ENCODE measurements at places on chromosomes 16 and 17.

DNA sequence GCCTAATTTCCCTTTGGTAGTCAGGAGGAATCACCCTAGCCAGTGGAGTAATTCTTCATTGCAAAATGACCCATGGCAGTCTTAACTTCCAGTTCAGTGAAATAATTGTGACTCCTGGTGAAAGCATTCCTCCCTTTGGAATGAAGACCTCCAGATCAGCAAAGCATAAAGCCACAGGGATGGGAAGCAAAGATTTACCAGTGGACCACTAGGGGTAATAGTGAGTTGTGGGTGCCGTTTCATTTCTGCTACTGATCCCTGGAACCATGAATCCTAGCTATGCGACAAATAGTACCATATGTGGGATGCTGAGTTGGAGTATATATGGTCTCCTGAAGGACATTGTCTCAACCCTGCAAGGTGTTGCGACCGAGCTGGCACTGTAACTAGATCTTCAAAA is 13.7 kb downstream of the DYNLL2 start:
- DNase-seq = no peak

- DNase-seq = no peak
Measured at GRCh38 chr16:66926171-66926947, 1.0 kb upstream of the RRAD start.

DNA sequence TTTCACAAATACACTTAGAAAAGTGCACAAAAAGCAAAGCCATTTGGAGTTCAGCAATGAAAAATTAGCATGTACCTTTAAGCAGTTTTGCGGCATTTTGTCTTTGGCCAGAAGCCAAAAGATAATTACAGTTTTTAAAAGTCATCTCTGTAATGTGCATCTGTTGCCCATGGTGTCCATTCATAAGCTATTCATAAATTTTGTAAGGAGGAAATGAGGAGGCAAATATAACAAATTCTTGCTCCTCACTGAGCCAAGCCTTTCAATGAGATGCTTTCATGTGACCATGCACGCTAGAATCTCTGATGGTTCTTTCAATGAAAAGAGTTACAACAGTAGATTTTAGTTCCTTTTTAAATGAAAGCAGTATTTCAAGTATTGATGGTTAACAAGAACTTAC is 247.1 kb upstream of the MON1B start:
- DNase-seq = no peak

GRCh38 chr16:48526058-48526957 is 83.7 kb downstream of the N4BP1 start:
- DNase-seq = no peak

- no peak for DNase-seq
Measured at GRCh38 chr16:10751291-10751697, 7.7 kb downstream of the NUBP1 start.

DNA sequence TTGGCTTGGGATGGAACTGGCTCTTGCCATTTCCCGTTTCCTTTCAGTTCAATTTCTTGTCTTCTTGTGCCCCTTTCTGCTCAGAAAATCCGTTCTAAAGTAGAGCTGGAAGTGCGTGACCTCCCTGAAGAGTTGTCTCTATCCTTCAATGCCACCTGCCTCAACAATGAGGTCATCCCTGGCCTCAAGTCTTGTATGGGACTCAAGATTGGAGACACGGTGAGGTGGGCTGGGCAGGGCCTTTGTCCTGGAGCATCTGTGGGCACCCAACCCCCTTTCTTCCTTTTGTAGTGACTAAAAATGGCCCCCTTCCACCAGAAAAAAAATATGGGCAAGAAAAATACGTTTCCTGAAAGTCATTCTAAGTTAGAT is 32.9 kb upstream of the EFCAB13 start:
- DNase-seq = no peak

GRCh38 chr17:77846531-77847085 is 111.9 kb upstream of the TNRC6C start:
- no peak for DNase-seq

DNA sequence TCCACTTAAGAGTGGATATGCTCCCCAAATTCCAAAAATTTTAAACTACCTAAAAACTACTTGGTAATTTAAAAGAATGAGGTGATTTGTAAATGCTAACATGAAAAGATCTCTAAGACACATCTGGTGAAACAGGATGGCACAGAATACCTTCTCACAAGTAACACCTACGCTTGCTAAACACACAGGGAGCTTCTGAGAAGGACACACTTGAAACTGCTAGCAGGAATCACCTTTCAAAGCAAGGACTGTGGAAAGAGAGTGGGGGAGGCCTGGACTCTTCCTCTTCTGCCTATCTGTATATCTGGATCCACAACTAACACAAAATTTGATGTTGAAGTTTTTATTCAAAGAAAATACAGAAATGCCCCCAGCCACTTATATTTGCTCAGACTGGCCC is 52.4 kb downstream of the CYTH1 start:
- DNase-seq = no peak

DNA sequence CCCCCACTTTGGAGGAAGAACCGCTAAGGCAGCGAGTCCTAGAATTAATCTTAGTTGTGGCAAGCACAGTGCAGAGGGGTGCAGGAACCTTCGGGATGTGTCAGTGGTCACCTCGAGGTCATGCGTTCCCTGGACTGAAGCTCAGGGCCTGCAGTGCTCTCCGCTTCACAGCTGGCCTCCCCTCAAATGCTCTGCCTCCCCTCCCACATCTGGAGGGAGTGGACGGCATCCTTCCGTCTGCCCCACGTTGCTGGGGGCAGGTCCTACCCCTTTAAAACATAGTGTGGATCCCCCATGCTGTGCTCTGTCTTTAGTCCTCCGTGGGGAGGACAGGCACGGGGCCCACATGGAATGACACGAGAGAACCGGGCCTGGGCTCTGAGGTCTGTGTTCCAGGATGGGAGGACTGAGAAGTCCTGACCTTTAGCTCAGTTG is 99.5 kb upstream of the CDC42EP4 start:
- no peak for DNase-seq

DNA sequence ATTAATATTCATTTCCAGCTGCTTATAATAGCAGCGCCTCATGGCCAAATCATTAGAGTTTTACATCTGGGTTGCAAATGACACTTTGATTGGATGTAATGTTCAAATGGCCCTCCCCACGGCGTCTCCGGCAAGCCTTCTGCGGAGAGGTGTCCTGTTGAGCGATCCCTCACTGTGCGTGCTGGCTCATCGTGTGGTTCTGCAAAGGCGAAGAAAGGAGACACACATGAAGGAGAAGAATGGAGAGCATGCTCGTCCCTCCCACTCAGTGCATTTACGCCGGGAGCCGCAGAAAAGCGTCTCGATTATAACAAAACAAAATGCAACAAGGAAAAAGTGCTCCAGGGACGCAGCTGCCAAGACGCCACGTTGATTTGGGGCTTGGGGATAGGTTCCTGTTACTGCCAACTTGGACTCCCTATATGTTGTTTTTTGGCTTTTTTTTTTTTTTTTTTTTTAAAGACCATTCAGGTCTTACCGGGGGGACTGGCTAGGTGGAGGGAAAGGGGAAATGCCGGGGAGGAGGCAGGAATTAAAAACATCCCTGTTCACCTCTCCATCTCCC is 117.6 kb downstream of the C16orf78 start:
- DNase-seq = no peak

DNA sequence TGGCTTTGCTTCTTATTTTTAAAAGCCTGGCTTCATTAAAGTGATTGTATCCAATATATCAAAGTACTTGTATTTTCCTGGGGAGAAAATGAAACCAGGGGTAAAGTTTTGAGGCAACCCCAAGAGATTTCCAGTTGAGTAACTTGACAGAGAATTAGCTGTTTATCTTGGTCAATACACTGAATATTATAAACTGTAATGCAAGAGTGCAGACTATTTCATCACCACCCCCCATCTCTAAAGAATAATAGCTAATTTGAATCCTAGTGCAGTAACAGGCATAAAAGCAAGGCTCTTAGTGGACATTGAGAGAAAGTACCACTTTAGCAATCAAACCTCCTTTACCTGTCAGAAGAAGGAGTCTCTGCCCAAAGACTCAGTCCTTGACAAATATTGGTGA is 27.0 kb downstream of the IRX6 start:
- DNase-seq = no peak

GRCh38 chr17:27473748-27474609 is 17.7 kb downstream of the KSR1 start:
- DNase-seq = peak; percentile 44
